Daoy (cell line): ENCODE measurements at places on chromosomes 13 and 19. TPM values are rescaled to one million over a fixed set of nuclear protein-coding genes. Genes with fewer than 3 reads are reported as not detected.

The SIRT6 gene
- 19.0 and 23.9 TPM in 2 replicates for total RNA-seq

- DNase-seq: peak; percentile 65
These were observed 715.8 kb downstream of the UQCRFS1 start for GRCh38 chr19:28497137-28497536.

DNA sequence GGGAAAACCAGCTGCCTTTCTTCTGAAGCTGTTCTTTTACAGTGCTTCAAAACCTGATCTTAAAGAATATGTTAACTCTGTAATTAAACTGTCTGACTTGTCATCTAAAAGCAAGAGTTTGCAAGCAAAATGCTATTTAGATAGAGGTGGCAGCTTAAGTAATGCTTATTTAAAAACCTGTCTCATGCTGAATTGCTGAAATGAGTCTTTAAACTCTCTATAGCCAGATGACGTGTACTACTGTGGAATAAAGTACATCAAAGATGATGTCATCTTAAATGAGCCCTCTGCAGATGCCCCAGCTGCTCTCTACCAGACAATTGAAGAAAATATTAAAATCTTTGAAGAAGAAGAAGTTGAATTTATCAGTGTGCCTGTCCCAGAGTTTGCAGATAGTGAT, 22.9 kb downstream of the ITM2B start:
- DNase-seq: no peak

DNA sequence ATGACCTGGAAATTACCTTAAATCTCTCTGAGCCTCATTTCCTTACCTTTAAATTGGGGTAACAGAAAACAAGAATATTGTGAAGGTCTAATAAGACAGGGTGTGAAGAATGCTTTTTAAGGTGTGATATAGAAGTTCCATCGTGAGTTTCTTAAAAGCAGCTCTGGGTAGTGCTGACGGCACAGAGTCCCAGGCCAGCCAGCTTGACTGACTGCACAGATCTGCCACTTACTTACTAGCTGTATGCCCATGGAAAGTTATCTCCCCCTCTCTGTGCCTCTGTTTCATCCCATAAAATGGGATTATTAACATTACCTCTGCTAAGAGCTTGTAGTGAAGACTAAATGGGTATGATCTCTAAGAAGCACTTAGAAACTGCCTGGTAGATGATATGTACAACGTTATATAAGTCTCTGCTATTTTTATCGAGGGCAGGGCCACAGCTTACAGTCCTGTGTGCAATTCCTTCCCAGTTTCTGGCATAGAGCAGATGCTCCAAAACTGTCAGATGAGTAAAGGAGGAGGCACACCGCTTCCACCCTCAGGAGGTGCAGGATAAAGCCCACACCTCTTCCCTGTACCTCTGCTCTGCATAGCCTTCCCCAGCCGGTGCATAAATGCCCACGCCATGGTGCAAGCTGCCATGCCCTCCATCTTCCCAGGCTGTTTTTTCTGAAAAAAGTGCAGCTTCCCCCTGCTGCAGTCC, 99.6 kb downstream of the MBNL2 start:
- no peak for DNase-seq

- DNase-seq: no peak
These were observed 8.5 kb upstream of the ZNF83 start for GRCh38 chr19:52646571-52647217.

GRCh38 chr13:112947796-112948195, 21.2 kb upstream of the MCF2L start:
- no peak for DNase-seq

DNA sequence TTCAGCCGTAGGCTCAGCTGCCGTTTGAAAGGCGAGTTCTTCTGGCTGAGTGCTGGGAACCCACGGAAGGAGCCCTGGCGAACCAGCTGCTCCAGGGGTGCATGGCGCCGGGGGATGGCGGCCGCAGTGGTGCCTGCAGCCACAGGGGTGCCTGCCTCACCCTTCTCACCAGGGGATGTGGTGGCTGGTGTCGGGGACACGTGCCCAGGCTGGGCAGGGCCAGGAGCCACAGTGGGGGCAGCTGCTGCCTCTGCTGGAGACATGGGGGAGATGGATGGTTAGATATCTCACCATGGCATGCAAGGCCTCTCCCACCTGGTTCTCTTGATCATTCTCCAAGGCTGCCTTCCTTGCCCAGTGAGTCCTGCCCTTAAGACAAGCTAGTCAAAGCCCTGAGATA, 17.1 kb downstream of the NUMBL start:
- no peak for DNase-seq
